Fibroblast of mammary gland (primary cell): ENCODE measurements at places on chromosomes 7 and 10.

DNA sequence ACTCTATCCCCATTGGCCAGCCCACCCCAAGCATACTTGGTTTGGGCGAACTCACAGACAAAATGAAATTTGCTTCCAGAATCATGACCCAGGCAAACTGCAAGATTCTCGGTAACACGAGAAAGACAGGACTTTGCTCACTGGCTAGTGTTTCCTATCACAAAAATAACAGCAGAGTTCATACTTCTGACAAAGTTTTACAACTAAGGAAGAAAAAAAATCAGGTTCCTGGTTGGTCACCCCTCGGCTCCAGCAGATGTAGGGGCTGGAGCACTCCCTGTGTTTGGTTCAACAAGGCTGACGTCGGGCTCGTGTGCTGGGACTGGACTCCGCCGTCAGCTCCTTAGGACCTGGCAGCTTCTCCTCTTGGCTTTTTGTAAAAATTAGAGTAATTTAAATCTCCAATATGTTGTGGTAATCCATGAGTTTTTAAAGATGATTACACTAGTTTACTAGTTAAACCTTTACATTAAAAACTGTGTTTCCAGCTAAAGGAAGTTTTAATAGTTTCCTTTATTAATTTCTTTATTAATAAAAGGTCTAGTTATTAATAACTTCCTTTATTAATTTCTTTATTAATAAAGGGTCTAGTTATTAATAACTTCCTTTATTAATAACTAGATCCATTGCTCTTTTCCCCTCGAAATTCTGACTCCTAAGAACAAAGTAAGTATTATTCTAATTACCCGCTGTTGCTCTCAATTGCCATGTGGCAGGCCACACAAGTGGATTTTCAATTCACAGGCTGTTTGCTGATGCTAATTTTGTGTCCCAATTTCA is 115.6 kb upstream of the RNF32 start:
- DNase-seq = no peak

DNA sequence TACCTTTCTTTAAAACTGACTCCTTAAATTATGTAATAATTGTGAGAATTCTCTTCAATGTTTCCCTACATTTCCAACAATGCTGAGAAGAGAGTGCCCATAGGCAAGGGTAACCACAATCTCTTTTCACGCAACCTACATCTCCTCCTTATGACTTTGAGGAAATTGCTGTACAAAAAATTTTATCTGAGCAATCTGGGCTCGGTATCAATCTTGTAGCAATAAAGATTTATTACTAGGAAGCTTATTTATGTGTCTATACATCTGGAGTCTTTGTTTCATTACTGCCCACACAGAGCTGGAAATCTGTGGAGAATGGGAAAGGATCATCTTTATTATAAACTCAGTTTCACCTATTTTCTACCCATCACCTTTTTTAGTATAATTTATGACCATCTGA is 913.8 kb upstream of the SORCS1 start:
- no peak for DNase-seq

GRCh38 chr7:44801890-44802289 is 5.4 kb downstream of the PPIA start:
- DNase-seq = peak; percentile 81

GRCh38 chr10:73810358-73810734 is 1.1 kb downstream of the NDST2 start:
- DNase-seq = peak; percentile 50

- no peak for DNase-seq
Observed at GRCh38 chr7:129824291-129825208, 128.2 kb downstream of the UBE2H start.

DNA sequence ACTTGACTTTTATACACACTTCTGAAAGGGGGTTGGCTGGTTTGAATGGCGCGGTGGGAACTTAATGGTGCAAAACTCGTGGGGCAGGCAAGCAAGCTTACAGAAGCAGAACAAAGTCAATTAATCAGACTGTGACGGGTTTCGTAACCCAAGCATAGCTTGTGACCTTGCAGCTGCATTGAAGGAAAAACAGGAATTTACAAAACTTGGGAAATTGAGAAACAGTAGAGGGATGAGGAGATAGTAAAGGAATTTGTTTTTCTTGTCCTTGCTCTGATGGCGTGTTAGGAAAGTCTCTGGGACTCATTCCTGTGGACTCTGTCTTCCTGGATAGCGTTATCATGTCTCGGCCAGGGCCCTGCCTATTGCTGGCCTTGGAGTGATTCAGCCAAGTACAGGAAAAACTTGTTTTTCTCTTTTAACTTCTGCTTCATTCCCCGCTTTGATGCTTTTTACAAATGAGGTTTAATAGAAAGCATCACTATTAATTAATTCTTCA is 220.0 kb upstream of the KCND2 start:
- DNase-seq = peak; percentile 99

DNA sequence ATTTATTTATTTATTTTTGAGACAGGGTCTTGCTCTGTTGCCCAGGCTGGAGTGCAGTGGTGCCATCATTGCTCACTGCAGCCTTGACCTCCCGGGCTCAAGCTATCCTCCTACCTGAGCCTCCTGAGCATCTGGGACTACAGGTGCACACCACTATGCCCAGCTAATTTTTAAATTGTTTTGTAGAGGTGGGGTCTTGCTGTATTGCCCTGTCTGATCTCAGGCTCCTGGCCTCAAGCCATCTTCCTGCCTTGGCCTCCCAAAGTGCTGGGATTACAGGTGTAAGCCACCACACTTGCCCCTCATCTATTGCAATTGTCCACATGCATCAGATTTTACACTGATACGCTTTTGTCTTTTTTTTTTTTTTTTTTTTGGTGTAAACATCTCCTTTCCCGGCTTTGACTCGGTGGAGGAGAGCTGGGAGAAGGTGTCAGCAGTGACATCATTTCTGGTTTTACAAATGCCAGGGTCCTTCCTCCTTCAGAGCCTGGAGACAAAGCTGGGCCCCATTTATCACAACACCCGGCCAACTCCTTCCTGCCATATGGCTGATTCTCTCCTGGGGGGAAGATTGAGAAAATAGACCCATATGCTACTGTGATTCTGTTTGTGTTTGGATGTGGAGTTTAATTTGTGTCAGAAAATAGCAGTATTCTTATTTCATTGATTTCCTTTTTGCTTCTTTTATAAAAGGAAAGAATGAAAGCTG is 61.3 kb downstream of the GALNT17 start:
- DNase-seq = no peak

- no peak for DNase-seq
Observed at GRCh38 chr10:76905251-76905650, 732.4 kb downstream of the KCNMA1 start.

DNA sequence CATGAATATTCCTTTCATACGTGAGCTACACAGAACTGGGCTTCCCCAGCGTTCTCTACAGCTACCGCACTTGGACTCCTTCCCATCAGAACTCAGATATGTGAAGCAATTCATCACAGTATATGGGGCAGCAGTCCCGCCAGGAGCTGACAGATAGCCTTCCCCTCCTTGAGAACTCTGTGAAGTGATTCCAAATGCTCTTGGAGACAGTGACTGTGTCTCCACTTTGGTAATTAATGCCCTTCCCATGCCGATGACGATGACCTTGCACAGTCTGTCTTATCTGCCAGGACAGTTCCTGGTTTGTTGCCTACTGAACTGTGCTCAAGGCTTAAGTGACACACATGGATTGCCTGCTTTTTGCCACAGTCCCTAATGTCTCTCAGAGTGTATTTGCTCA is 75.0 kb upstream of the AFAP1L2 start:
- DNase-seq = no peak

- no peak for DNase-seq
Observed at GRCh38 chr10:27253576-27253975, 13.0 kb upstream of the ACBD5 start.

DNA sequence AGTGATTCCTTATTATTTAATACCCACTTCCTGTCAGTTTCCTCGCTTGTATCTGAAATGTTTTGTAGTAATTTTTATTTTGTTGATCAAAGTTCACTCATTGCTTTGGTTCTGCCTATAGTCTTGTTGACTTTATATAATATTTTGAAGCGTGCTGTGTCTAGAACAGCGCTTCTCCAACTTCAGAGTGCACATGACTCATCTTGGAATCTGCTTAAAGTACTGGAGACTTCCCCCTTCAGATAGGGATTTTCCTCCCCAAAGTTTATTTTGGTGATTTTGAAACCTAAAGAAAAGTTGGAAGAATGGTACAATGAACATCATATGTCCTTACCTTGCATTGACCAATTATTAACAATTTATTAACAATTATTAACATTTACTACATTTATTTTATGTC is 5.8 kb downstream of the COMTD1 start:
- DNase-seq = peak; percentile 50

GRCh38 chr7:55026086-55026790 is 7.4 kb downstream of the EGFR start:
- peak; percentile 67 for DNase-seq

DNA sequence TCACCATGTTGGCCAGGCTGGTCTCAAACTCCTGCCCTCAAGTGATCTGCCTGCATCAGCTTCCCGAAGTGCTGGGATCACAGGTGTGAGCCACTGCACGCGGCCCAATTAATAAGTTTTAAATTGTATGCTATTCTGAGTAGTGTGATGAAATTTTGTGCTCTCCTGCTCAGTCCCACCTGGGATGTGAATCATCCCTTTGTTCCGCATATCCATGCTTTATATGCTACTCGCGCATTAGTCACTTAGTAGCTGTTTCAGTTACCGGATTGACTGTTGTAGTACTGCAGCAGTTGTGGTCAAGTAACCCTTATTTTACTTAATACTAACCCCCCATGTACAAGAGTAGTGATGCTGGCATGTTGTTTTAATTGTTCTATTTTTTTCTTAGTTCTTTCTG is 47.3 kb upstream of the OIT3 start:
- DNase-seq = peak; percentile 89

- no peak for DNase-seq
Observed at GRCh38 chr10:116771959-116772585, 29.7 kb upstream of the HSPA12A start.

DNA sequence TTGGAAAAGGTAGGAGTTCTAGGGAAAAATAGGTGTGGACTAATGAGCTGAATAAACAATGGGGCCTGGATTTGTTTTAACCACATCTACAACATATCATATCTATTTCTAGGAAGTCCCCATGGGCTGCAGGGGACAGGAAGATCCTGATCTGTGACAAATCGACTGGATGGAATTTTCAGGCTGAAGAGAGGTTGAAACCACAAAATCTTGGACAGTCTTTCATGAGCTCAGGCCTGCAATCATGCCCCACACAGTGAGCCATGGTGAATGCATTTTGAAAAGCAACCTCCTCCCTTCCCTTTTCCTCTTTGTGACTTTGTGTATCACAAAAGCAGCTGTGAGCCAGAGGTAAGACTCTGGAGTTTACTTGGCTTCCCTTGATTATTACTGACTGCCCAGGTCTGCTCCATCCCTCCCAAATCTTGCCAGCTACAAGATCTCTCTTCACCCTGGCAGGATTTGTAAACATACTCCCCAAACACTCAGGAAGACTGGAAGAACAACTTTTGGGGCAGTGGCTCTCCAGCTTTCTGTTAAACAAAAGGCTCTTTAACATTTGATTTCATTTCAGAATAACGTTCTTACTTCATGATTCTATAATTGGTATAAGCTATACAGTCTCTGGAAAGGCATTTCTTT is 66.4 kb downstream of the ASAH2B start:
- DNase-seq = no peak

DNA sequence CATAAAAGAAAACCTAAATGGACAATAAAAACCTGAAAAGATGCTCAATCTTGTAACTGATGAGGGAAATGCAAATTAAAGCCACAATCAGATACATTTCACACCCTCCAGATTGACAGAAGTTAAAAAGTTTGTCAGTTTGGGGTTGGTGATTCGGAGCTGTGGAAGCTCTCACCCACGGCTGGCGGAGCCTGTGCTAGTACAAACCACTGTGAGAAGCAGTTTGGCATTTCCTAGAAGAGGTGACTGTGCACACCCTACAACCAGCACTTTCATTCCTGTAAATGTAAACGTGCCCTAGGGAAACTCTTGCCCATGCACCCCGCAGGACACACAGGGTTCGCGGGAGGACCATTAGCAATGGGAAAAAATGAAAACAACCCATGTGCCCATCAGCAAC is 114.1 kb downstream of the BMS1 start:
- no peak for DNase-seq

GRCh38 chr7:36827726-36828703 is 103.7 kb upstream of the AOAH start:
- peak; percentile 8 for DNase-seq

DNA sequence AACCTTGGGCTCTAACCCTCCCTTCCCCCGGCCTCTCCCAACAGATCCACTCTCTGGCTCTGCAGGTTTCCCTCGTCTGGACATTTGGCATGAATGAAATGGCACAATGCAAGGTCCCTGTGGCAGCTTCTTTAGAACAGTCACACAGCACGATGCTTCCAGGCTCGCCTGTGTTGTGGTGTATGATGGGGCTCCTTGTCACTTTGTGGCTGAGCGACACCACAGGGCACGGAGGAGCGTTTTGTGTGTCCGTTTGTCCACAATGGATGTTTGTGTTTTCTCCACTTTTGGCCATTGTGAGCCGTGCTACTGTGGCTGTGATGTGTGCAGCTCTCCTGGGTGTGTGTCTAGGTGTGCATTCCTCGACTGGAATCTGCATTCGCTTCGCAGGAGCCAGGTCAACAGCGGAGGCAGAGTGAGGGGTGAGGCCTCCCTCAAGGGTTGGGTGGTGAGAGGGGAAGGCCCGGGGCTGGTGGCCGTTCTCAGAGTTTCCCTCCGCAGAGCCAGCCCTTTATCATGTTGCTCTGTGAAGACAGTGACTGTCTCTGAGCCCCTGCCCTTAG is 22.3 kb upstream of the SHH start:
- DNase-seq = no peak

- no peak for DNase-seq
Observed at GRCh38 chr7:46414946-46415345, 493.9 kb upstream of the IGFBP3 start.

DNA sequence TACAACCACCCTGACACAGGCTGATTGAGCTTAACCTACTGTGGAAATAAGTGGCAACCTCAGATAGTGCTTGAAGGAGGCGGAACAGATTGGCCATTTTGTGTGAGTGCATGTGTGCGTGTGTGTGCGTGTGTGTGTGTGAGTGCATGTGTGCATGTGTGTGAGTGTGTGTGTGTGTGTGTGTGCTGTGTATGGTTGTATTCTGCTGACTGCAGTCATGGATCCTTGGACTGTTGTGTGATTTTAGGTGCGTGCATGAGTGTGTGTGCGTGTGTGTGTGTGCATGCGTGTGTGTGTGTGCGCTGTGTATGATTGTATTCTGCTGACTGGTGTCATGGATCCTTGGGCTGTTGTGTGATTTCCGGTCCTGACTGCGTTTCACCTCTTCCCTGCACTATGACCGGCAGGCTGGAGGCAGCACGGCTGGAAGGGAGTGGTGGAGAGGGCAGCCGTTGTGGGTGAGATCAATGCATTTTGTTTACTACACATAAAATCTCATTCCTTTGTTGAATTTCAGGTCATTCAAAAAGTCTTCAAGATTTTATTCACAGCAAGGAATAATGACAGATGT is 6.3 kb downstream of the IQCE start:
- no peak for DNase-seq

- DNase-seq = no peak
Observed at GRCh38 chr10:59864141-59864962, 42.0 kb downstream of the CCDC6 start.

- DNase-seq = no peak
Observed at GRCh38 chr10:55351431-55351830, 550.4 kb upstream of the PCDH15 start.
